Left ventricle myocardium superior (tissue), 1 donor: ENCODE measurements at places on chromosomes 3 and 15.

DNA sequence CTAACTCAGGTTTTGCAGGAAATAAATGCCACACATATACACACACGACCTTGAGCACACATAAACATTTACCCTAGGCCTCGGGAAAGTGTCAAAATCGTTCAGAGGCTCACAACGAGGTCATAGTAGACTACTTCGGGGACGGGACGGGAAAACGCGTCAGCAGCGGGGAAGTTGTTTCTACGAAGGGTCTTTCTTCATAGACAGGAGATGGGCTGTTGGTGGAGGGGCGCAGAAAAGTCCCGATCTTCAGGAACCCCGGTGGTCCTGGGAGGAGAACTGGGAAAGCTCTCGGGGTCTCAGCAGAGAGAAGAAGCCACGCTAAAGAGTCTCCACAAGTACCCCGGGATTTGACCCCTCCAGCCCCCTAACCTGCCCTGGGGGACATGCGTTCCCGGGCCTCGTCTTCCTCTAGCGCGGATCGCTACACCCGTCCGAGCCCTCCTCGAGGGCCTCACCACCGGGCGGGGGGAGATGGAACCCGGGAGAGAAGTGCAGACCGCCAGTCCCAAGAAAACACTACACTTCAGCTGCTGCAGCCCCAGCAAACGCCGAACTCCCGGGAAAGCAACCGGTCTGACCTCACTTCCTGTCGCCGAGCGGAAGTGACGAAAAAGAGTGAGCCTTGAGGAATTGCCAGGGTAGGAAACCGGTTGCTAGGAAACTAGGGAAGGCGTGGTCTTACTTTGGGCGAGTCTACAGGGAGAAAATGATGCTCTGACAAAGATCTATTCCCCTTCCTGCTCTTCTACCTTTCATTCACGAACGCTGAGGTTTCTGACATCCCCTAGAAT is at the start of gene PIK3R4:
PIK3R4 (minus strand) TSS at position 584 of the 794 bp plus-strand sequence. CDS start 1,611 bp downstream, outside the sequence.
- DNase-seq = peak; percentile 90

DNA sequence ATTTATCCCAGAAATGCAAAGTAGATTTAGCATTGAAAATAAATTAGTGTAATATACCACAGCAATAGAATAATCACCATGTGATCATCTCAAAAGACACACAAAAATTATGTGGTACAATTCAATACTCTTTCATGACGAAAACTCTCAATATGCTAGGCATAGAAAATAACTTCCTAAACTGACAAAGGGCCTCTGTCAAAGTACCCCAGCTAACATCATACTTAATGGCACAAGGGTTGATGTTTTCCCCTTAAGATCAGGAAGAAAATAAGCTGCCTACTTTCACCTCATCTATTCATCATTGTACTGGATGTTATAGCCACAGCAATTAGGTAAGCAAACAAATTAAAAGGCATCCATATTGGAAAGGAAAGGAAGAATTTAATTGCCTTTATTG is 22.7 kb upstream of the NIPA2 start:
- no peak for DNase-seq

GRCh38 chr15:59801649-59802048 is 112.5 kb upstream of the BNIP2 start:
- no peak for DNase-seq

DNA sequence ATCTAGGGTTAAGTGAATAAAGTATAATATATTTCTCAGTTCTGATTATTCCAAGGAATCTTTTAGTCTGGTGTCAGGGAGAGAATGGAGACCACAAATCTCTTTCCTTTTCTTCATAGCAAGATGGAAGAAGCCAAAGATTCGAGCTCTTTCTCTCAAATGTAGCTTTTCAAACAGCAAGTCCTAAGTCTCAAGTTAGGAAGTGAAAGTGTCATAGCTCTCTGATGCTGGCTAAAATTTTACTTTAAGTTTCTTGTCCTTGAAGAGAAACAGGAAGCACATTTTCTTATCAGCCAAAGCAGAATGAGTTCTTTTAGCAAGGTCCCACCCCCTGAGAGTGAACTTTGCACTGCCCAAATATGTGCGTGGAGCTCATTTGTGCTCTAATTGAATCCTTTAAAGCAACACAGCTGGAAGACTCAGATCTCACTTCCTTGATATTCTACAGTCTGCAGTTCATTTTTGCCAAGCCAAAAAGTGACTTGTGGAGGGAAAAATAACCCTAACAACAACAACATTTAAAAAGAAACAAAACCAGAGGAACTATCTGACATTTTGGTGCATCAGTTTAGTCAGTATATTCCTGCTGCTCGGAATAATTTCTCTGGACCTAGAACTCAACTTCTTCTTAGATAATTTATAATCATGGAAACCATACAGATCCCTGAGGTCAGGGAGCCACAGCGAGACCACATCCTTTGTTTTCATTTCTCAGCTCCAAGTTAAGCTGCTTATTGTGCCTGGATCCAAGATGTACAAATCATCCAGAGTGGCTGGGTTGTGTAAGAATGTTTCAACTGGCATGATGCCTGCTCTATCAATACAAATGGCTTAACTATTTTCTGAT is 238.7 kb upstream of the P2RY1 start:
- no peak for DNase-seq

GRCh38 chr3:197511130-197511529 is 44.6 kb downstream of the BDH1 start:
- no peak for DNase-seq

DNA sequence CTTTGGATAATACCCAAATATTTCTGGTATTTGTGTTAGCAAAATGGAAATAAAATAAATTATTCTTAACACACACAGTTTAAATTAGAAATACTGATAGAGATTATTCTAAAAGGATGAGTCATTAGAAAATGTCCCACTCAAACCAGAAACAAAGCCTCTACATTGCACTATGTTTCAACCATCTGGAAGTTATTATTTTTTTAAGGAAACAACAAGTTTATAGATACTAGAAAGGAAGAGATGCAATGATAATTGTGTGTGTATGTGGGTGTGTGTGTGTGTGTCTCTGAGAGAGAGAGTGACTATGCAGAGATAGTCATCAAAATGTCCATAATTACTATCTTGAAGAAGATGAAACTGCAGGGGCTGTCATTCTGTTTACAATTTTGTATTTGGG is 1340.5 kb downstream of the ROBO1 start:
- DNase-seq = no peak

GRCh38 chr15:69718916-69719315 is 266.3 kb downstream of the RPLP1 start:
- DNase-seq = no peak

DNA sequence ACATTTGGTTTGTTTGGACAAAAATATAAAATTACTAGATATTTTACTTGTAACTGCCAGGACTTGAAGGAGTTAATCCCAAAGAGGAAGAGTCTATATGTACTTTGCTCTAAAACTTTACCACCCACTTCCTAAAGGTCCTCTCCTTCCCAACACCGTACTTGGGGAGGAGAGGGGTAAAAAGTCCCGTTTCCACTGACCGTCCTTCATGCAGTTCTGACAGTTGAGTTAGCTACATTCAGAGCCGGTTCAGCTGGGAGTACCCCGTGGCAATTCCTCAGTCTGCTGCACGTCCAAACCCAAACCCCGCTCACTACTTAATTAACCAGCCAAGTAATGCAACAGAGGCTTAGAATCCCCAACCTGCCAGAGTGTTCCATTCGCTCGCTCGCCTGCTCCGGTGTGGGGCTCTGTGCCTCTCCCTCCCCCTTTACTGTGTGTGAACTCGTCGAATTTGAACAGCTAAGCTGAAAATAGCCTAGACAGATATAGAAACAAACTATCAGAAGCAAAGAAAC is 519.7 kb downstream of the FOXP1 start:
- peak; percentile 43 for DNase-seq

DNA sequence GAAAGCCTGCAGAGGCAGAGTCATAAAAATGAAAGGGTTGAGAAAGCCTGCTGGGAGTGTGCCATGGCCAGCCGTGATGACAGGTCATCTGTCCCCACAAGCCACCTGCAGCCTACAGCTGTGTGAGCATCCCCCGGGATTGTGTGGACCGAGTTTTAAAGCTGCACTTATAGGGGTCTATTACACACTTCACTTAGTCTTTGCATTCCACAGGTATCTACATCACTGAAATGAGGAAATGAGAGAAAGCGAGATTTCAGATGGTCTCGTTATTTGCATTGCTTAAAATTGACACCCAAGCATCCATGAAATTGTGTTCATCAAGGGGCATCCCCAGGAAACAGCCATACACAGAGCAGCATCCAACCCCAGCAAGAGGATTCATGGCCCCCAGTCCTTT is 137.6 kb upstream of the TRIM42 start:
- no peak for DNase-seq

GRCh38 chr15:57018151-57018550 is 99.7 kb downstream of the TCF12 start:
- no peak for DNase-seq

DNA sequence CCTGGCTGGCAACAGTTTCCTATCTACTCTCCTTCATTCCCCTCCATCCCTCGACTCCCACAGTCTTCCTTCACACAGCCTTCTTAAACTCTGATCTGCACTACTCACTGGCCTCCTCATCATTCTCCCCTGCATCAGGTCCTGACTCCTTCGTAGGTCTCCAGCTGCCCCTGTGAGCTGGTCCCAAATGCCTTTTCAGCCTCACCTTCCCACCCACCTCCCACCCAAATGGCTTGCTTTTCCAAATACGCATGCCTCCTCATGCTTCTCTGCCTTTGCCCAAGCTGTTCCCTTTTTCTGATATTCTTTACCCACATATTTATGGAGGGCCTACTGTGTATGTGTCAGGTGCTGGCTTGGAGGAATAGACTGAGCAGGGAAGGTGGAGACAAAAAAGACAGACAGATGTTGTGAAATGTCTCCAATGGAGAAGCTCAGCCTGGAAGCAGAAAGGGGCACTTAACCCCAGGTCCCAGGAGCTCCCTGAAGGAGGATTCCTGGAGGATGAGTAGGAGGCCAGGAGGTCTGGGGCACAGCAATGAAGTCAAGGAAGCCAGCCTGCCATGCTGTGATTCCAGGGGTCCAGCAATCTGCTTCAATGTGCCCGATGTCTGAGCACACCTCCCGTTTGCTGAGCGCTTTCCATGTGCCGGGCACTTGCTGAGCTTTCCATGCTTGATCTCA is 252.2 kb downstream of the SHQ1 start:
- DNase-seq = no peak

- DNase-seq = no peak
Observed at GRCh38 chr3:40185029-40185695, 124.3 kb upstream of the EIF1B start.

DNA sequence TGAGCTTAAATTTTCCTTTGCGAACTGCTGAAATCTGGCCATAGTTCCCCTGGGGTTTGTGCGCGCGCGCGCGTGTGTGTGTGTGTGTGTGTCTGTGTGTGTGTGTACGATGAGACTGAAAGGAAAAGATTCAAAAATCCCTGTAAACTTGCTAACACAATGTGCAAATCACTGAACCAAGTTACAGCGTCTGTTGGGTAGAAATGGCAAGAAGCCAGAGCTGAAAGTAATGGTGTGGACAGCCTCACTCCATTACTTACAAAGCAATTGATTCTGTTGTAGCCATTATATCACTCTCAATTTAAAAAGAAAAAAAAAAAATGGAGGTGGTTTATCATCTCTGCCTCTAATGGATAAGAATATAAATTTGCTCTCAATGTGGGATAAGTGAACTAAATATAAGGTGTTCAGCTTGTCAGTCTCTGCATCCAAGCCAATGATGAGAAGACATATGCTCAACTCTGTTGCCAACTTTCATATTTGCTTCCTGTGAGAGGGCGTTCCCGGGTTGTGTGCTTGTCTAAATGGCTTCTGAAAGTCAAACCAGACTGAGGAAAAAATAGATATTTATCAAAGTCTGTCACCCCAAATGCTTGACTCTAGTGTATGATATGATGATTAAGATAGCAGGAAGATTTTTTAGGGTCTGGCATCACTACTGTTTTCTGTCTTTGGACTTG is 422.2 kb downstream of the ZNF385D start:
- DNase-seq = no peak

DNA sequence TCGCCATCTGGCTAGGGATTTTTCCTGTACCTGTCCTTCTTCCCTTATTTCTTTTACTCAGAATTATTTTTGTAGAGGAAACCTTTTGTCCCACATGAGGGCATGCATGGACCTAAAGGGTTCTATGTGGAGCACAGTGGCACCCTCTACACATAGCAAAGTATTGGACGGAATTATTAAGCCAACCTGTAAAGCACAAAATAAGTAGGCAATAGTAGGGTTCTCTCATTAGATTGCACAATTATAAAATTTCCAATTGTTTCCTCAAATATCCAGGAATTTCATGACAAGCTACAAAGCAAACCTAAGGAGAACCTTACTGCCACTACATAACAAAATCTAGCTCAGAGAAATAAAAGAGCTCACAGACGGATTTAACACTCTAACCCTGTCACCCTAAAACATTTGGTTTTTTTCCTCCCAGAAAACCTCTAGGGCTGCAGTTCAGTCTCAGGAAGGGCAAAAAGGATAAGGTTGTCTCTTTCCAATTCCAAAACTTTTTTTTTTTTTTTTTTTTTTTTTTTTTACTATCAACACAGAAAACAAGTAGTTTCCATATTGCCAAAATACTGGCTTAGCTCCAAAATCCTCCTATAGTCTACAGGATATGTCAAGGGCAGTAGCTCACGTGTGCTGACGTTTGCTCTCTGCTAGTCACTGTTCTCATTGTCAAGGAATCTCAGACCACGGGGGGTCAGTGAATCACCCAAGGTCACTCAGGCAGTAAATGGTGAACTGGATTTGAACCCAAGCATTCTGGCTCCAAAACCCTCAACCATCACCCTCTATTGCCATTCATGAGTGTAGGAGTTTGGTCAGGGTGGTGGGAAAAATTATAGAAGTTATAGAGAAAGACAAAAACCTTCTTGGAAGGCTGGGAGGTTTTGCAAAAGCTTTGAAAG is 52.3 kb downstream of the NCEH1 start:
- DNase-seq = no peak
